ENCODE measurements at places on chromosomes 12 and 14.

DNA sequence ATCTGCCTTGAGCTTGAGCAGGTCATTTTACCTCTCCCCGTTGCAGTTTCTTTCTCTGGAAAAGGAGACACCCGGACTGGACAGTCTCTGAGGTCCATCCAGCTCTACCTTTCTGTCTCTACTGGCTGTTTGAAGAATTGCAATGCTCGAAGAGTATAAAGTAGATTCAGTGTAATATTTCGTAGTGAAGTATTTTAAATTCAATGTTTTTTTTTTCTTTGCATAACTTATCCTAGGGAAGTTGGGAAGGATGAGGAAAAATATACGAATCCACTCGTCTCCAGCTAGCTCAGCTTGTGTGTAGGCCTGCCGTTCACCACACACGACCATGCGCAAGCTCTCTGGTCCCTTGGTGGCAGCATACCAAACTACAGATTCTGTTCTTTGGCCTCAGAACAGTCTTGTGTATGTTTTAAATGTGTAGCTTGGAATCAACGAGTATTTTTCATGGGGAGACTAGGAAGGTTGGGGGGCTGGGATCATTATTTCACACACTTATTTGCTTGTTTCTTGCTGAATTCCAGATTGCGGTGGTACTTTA lies 307.9 kb downstream of the CACNA1C start:
- DNase-seq: no peak

- DNase-seq: no peak
Measured at GRCh38 chr14:33837943-33838683, 112.8 kb downstream of the EGLN3 start.

DNA sequence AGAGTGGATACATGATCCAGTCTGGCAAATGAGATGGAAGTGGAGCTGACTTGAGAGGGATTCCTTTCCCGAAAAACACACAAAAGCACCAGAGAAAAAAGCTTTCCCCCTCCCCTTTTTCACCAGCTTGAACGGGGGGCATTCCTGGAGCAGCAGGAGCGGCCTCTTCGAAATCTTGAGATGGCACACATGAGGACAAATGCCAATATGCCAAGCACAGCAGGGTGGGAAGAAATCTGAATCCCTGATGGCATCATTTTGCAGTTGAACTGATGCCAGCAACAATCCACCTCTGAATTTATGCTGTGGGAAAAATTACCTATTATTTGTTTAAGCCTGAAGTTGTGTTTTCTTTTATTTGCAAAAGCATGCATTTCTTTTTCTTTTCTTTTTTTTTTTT lies 29.7 kb upstream of the BICD1 start:
- no peak for DNase-seq

GRCh38 chr12:98533723-98534251 lies 18.4 kb downstream of the TMPO start:
- no peak for DNase-seq

DNA sequence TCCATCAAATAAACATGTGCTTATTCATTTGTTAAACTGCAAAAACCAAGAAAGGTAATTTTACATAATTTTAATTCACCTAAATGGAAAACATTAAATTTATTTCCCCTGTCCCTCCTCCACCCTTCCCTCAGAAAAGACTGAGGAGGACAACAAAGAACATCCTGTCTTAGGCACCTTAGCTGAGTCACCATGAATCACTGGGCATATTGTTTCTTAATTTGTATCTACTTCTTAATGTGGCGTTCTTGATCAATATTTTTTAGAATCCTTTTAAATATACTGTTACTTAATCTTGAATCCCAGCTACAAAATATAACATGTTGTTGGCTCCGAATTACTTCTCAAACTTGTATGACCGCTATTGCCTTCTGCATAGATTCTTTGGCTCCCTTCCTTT lies 23.5 kb downstream of the SIX6 start:
- no peak for DNase-seq

DNA sequence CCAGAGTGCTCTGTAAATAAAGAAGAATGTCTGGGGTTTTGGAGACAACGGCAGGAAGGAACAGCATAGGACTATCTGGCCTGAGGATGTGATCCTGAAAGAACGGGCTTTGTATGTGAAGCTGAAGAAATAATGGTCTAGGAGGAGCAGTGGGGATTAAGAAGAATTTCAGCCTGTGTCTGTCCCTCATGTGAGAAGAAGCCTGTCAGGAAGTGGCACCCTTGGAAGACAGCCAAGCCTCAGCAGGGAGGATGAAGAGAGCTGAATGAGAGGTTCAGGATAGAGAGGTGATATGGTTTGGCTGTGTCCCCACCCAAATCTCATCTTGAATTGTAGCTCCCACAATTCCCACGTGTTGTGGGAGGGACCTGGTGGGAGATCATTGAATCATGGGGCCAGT lies 56.9 kb upstream of the TCL1A start:
- no peak for DNase-seq

DNA sequence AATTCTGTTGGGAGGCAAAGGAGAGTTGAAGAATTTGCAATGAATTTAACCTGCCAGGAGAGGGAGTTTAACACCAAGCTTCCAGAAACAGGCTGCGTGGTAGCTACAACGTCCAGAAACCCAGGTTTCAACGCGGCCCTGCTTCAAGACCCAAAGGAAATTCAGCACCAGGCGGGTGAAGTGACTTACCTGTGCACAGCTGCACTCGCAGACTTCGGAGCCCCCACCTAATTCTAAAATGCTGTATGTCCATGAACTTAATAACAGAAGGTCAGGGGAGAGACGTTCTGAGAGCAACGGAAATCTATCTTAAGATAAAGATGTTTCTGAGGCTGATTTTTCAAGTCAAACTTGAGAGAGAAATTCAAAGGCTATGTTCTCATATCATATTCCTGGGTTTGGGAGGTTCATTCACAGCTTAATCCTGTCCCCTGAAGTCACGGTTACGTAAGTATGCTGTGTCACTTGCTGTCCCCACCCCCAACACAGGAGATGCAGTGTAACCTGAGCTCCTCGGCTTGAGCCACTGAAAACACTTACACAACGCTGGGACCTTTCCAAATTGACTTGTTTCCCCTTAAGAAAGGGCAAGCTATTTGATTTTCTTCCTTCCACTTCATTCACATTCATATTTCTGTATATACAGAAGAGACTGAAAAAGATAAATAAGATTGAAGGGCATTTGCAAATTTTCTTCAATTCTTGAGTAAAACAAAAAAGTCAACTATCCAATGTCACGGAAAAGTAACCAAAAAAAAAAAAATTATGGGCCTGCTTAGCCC lies 22.7 kb downstream of the CLIP1 start:
- DNase-seq: peak; percentile 76

- no peak for DNase-seq
Measured at GRCh38 chr12:84874825-84875139, 37.8 kb downstream of the SLC6A15 start.

- DNase-seq: no peak
Measured at GRCh38 chr12:121388421-121388981, 11.4 kb upstream of the RNF34 start.

DNA sequence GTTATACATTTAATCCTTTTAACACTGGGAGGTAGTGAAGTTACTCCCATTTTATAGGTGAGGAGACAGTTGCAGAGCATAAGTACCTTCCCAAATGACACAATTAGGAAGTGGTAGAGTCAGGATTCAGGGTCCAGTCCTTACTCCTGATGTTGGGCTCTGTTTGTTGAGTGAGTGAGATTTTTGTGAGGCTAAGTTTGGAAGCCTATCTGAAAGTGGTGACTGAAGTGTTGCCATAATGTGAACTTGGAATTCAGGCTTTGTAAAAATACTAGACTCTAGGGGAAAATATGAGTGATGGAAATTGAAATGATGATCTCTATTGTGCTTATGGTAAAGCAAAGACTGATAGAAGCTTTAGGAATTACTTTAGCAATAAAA lies 2.2 kb downstream of the NUDT4 start:
- DNase-seq: no peak

GRCh38 chr14:76133103-76133502 lies 18.6 kb upstream of the GPATCH2L start:
- peak; percentile 72 for DNase-seq

DNA sequence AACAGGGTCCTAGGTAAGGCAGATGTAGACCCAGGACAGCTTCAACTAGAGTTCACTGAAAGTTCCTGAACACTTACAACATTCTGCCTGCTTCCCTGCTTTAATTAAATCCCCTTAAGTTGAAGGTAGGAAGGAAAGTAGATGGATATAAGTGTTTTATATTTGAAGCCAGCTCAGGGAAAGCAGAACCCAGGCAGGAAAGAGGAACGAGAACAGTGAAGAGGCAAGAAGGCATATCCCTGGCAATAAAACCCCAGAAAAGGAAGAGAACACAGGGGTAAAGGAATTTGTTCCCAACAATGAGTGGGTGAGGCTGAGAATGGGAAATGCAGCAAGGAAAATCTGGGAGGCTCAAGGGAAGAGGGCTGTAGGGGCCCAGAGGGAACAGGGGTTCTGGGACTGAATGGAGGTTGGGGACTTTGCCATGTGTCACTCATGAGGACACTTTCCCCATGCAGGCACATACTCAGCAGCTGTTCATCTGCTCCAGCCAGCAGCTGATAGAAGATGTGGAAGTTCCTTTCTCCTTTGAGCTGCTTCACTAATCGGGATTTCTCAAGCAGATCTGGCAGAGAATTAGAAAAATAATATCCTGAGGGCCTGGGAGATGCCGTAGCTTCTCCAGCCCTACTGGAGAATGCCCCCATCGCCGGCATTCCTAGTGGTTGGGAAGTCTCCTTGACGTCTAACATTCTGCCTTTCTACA lies 3.7 kb downstream of the MYO1A start:
- no peak for DNase-seq

GRCh38 chr14:91284791-91285548 lies 40.5 kb upstream of the GPR68 start:
- no peak for DNase-seq

GRCh38 chr14:53951243-53951626 lies 5.4 kb downstream of the BMP4 start:
- DNase-seq: no peak

- no peak for DNase-seq
Measured at GRCh38 chr14:59507752-59508103, 23.4 kb downstream of the JKAMP start.

GRCh38 chr12:6361834-6362233 lies 13.5 kb downstream of the SCNN1A start:
- peak; percentile 41 for DNase-seq

DNA sequence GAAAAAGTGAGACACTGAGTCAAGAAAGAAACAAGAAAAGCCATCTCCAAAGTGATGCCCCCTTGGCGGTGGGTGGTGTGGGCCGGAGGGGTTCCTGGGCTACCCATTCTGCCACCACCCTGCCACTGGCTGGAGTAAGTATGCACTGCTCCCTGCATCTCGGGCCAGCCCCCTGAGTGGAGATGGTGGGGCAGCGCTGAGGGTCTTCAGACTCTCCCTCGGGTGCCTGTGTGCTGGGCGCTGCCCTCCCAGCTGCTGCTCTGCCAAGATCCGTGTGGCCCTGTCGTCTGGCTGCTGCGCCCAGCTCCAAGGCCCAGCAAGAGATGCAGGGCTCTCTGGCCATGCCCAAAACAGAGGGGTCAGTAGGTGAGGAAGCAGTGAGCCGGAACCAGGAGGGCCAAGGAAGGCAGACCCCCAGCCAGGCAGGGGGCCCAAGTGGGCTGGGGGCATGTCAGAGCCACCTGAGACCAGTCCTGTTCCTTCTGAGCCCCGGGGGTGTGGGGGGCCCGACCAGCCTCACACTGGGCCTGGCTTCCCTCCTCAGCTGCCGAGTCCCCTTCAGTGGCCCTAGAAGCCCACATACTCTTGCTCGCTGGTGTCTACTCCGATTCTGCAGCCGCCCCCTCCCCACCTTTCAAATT lies 5.2 kb downstream of the GPR132 start:
- DNase-seq: peak; percentile 4

DNA sequence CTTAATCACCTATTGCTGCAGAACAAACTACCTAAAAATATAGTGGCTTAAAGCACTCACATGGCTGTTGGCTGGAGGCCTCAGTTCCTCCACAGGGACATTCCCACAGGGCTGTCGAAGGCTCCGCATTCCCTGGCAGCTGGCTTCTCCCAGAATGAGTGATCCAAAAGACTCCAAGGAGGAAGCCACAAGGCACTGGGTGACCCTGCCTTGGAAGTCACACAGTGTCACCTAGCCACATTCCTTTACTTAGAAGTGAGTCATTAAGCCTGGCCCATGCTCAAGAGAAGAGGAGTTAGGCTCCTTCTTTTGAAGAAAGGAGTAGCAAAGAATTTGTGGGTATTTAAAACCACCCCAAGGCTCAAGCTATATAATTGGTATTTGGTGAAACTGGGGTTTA lies 63.9 kb upstream of the MAP1LC3B2 start:
- no peak for DNase-seq

- DNase-seq: no peak
Measured at GRCh38 chr14:74444866-74445265, 18.9 kb upstream of the SYNDIG1L start.

DNA sequence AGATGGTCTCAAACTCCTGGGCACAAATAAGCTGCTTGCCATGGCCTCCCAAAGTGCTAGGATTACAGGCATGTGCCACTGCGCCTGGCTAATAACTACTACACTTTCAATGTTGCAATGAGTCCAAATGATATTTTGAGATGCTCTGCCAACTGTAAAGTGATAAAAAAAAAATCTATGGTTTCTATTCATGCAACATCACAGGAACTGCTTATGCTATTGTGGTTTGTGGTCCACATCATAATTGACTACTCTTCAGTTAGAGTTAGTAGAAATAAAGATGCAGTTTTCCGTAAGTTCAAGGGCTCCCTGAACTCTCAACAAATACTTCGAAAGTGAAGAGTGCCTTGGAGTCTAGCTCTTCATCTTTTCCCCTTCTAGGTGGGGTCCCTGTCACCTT lies 239.4 kb downstream of the C12orf75 start:
- DNase-seq: no peak

GRCh38 chr14:99192028-99192621 lies 79.9 kb downstream of the BCL11B start:
- no peak for DNase-seq

DNA sequence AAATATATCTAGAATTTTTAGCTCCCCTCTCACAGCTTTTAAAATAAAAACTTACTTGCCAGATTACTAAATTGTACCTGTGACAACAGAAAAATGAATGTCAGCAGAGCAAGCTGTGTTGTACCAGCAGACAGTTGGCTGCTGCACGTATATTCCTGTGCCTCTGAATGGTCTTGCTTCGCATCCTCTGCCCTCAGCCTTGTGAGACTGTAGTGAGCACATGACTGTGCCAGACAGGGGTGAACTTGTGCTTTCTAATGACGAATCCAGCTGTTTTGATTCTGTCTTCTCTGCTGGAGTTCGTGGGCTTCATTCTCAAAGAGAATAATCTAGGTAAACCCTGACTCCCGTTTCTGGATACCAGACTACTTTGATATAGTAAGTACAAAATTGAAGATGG lies 58.3 kb upstream of the FRMD6 start:
- DNase-seq: no peak

DNA sequence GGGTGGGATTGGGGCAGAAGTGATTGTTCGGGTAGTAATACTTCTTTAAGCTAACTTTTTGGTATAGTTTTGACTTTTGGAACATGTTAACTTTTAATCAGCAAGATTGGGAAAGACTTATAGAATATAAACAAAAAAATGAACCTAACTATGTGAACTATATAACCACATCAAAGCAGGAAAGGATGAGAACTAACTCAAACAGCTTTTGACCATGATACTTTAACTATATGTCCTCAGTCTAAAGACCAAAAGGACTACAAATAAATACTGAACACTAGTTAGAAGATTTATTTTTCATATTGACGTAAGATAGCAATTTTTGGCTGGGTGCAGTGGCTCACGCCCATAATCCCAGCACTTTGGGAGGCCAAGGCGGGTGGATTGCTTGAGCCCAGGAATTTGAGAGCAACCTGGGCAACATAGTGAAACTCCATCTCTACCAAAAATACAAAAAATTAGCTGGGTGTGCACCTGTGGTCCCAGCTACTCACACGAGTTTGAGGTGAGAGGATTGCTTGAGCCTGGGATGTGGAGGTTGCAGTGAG lies 108.5 kb upstream of the ATF1 start:
- DNase-seq: no peak

GRCh38 chr14:29442696-29443095 lies 485.0 kb downstream of the PRKD1 start:
- DNase-seq: no peak
